ENCODE measurements at places on chromosomes 12 and 14.
A peak's percentile ranks its signal among the peaks of the same experiment; 100 is the strongest.

DNA sequence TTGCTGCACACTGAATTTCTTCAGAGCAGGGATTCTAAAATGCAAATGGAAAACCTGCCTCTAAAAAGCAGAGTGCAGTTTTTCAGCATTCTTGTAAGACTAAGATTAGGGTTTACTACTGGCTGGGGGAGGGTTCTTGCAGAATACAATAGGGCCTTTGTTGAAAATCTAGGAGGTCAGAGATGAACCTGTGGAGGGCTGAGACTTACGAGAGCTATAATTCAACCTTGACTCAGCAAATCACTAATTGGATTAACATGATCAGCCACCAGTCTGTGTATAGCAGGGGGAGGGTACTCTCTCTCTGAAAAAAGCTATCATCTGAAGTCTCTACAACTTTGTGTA, 92.6 kb upstream of the HIF1A start:
- DNase-seq: peak; percentile 29

DNA sequence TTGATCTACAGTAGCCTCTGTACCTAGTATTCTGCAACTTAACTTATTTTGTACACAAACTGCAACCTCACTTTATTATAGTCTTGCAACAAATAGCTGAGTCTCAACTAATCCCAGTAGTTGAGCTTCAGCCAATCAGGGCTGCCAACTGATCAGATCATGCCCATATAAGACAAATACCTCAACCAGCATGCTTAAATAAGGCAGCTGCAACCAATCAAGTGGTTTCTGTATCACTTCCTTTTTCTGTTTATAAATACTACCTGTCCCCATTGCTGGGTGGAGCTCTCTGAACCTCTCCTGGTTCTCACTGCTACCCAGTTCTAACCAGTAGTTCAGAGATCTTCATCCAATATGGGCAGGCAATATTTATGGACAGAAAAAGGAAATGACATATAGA, 248.5 kb upstream of the FBXO33 start:
- DNase-seq: no peak

DNA sequence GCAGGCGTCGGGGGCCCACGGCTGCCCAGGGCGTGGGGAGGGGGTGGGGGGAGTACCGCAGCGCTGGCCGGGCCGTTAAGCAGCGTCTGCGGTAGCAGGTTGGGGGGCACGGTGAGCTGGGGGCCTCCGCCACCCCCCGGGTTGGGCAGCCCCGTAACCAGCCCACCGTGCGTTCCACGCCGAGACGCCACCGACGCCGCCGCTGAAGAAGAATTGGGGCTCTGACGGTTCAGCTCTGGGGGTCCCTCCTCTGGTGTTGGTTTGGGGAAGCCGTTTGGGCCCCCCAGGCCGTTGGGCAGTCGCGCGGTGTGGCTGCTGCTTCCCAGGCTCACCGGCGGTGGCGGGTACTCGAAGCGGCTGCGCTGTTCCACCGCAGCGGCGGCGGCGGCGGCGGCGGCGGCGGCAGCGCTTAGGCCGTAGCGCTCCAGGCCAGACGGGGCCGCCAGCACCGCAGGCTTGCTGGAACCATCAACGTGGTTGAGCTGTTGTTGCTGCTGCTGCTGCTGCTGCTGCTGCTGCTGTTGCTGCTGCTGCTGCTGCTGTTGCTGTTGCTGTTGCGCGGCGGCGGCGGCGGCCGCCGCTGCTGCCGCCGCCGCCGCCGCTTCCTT, 1.5 kb downstream of the IRF2BPL start:
- peak; percentile 66 for DNase-seq

DNA sequence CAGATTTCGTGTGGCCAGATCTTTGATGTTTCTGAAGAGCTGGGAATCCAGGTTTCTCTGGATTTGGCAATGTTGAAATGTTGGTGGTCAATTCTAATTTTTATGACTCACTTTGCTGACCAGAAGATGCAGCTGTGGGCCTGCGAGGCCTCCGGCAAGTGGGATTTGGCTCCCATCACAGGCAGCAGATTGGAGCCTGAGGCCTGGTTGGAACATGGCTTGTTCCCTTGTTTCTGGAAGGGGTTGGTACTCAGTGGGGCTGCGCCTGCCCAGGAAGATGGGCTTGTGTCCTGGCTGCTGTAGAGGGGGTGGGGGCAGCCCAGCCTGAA, 23.1 kb downstream of the FBRSL1 start:
- no peak for DNase-seq

- peak; percentile 10 for DNase-seq
Observed at GRCh38 chr12:85784096-85784720, 52.0 kb downstream of the RASSF9 start.

- DNase-seq: no peak
Observed at GRCh38 chr12:2986876-2987275, 27.7 kb downstream of the TEAD4 start.

GRCh38 chr14:101078170-101078891, 174.8 kb upstream of the RTL1 start:
- no peak for DNase-seq

GRCh38 chr12:46400406-46400805, 27.8 kb upstream of the SLC38A2 start:
- no peak for DNase-seq

DNA sequence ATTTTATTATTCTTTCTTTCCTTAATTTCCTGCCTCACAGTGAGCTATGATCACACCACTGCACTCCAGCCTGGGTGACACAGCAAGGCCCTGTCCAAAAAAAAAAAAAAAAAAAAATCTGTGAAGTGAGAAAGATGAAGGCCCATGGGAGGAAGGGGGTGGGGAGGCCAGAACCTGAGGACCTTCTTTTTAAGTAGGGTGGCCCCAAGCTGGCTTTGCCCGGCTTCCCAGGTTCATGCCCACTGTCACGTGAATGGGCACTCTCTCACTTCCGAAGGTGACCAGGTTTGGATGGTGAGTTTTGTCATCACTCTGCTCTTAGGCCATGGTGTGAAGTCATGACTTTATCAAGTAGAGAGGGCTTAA, 82.3 kb downstream of the TNFAIP2 start:
- no peak for DNase-seq

- no peak for DNase-seq
Observed at GRCh38 chr12:87378526-87378925, 650.7 kb downstream of the C12orf50 start.

DNA sequence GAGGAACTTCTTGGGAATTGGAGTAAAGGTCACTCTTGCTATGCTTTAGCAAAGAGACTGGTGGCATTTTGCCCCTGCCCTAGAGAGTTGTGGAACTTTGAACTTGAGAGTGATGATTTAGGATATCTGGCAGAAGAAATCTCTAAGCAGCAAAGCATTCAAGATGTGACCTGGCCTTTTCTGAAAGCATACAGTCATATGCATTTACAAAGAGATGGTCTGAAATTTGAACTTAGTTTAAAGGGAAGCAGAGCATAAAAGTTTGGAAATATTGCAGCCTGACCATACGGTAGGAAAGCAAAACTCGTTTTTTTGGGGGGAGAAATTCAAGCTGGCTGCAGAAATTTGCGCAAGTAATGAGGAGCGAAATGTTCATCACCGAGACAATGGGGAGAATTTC, 60.9 kb downstream of the NUBPL start:
- no peak for DNase-seq

DNA sequence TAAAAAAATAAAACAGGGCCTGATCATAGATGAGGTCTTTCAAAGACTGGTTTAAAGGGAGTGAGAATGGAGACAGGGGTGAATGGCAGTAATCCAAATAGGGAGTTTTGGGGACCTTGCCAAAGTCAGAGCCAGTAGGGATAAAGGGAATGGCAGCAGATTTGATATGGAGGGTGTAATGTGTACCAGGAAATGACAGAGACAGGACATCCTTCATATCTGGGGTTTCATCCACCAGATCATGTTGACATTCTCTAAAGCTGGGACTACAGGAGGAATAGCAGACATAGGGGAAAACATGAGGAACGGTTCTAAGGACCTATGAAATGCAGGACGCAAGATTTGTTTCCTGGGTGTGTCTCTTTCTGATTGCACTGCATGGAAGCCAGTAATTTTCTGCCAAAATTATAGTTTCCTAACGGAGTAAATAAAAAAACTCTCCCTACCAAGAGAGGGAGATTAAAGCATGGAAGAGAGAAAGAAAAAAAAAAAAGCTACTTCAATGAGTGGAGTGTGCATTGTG, 169.9 kb downstream of the PRKD1 start:
- no peak for DNase-seq

GRCh38 chr12:64744422-64745258, 14.6 kb downstream of the GNS start:
- no peak for DNase-seq

- DNase-seq: peak; percentile 83
Observed at GRCh38 chr14:70045844-70046535, 142.8 kb downstream of the SLC8A3 start.

- DNase-seq: peak; percentile 7
Observed at GRCh38 chr14:64137657-64138290, 156.4 kb downstream of the ESR2 start.

DNA sequence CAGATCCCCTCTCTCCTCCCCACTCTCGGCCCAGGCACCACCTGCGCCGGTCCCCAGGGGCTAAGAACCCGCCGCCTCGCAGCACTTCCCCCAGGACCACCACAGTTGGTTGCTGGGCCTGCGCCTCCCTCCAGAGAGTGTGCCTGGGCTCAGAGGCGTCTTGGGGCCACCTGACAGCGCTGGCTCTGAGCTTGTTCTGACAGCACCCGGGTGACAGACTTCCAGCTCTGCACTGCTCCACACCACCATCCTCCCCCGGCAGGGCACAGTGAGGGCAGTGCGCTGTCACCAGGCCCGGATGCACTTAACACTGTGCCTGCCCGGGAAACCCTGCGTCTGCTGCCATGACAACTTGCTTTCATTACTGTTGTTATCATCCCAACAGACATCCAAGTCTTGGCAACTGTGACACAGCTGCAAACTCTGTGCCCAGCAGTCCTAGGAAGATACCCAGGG, 6.6 kb downstream of the BRF1 start:
- no peak for DNase-seq

DNA sequence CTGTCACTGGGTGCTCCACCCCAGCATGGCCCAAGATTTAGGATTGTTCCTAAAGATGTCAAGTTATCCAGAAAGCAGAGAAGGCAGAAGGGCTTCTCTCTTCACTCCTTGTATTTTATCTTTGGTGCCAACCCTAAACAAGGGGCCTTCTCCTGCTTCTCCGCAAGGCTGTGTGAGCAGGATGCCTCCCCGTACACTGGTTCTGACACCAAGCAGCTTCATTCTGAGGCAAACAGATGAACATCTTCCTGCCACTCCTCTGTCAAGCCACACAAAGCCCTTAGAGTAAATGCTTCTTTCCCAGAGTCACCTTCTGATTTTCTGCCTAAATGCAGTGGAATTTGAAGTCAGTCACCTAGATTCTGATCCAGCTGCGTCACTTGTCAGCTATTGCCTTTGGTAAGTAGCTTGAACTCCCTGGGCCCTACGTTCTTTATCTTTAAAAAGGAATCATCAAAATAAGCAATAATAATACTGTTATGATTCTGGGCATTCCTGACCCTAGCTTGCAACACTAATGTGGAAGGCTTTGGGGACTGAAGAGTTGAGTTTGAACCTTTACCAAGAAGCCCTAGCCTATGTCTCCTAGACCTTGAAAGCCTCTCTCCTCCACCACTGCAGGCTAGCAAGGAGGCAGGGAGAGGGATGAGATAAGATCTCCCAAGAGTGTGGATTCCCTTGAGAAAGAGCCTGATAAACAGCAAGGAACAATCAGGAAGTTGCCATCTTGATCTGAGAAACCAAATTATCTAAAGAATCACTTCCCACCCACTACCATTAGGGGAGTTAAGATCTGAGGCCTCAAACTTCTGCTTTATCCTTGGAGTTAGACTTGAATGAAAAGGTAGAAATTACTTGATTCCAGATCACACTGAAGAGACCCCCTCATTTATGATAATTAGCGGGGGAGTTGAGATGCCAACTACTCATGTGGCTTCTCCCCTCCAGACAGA, 5.7 kb downstream of the KRT73 start:
- DNase-seq: no peak

DNA sequence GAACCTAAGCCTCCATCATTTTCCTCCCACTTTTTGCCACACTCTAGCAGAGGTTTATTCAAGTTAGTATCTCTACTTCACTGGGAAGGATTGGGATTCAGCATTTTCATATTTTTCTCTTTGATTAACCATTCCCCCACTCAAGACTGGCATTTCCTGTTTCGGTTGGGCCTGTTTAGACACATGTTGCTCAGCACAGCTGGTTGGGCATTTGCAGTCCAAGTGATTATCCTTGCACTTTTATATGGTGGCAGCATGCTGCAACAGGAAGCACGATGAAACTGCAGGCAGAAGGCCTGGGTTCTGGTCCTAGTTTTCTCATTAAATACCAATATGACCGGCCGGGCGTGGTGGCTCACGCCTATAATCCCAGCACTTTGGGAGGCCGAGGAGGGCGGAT, 182.9 kb upstream of the GRIN2B start:
- DNase-seq: no peak

DNA sequence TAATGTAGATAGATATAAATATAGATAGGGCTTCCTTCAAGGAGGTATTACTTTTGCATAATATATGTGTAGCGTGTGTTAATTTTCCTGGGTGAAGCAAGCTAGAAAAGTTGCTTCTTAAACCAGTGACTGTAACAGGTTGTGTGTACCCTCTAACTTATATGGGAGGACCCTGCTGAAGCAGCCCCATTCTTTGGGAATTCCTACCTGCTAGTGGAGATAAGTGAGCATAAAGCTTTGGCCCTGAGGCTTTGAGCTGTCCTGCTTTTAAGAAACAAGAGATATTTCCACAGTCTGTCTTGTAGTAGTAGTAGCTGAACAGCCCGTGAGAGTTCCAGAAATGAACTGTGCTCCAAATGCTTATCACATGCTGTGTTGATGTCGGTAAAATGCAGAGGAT, 8.6 kb downstream of the RMST start:
- DNase-seq: peak; percentile 3

- DNase-seq: no peak
Observed at GRCh38 chr12:851913-852312, 97.6 kb downstream of the RAD52 start.

GRCh38 chr12:130527239-130527638, 188.9 kb downstream of the RIMBP2 start:
- no peak for DNase-seq
